ENCODE measurements at places on chromosomes 16 and 17. TPM values are rescaled to one million over a fixed set of nuclear protein-coding genes. Genes with fewer than 3 reads are reported as not detected.
A peak's percentile ranks its signal among the peaks of the same experiment; 100 is the strongest.

- DNase-seq = peak; percentile 46
These were observed 24.9 kb downstream of the SBK1 start for GRCh38 chr16:28317040-28317880.

DNA sequence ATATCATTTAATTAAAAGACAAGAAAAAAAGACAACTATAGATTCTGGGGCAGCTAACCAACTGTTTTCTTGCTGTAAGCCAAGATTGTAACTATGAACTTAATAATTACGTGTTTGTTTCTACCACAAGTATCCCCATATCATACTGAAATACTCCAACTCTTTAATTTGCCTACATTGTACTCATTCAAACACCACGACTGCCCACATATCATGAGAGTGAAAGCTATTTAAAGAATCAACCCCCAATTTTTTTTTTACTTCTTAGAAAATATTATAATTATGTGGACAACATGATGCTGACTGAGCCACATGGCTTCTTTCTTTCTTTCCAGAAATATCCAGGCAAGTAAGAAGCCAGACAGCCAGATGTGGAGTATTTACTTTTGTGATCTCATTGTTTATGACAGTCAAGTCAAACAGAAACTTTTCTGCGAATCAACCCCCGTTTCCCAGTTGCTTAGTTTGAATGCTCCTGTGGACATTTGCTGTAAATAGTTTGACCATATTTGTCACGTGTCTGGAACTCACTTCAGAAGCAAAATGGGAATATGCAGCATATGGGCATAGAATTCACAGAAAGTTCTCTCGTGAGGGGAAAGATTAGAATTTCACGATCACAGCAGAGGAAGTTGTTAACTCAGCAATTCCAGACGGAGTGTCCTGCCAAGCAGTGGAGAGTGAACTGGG lies 126.8 kb upstream of the PSMD7 start:
- peak; percentile 7 for DNase-seq

- no peak for DNase-seq
These were observed 11.7 kb upstream of the CPPED1 start for GRCh38 chr16:12815361-12815760.

GRCh38 chr16:27445502-27446175 lies 43.7 kb downstream of the IL21R start:
- no peak for DNase-seq

DNA sequence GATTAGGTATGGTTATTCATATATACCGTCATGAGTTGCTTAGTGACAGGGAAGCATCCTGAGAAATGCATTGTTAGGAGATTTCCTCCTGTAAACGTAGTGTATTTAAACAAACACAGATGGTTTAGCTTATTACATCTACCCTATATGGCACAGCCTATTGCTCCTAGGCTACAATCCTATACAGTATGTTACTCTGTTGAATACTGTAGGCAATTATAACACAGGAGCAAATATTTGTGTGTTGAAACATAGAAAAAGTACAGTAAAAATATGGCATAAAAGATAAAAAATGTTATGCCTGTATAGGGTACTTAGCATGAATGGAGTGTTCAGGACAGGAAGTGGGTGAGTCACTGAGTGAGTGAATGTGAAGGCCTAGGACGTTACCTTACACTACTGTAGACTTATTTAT lies 157.7 kb downstream of the CDH11 start:
- DNase-seq = peak; percentile 74

GRCh38 chr16:20884240-20884556 lies 16.0 kb downstream of the DCUN1D3 start:
- DNase-seq = peak; percentile 71

DNA sequence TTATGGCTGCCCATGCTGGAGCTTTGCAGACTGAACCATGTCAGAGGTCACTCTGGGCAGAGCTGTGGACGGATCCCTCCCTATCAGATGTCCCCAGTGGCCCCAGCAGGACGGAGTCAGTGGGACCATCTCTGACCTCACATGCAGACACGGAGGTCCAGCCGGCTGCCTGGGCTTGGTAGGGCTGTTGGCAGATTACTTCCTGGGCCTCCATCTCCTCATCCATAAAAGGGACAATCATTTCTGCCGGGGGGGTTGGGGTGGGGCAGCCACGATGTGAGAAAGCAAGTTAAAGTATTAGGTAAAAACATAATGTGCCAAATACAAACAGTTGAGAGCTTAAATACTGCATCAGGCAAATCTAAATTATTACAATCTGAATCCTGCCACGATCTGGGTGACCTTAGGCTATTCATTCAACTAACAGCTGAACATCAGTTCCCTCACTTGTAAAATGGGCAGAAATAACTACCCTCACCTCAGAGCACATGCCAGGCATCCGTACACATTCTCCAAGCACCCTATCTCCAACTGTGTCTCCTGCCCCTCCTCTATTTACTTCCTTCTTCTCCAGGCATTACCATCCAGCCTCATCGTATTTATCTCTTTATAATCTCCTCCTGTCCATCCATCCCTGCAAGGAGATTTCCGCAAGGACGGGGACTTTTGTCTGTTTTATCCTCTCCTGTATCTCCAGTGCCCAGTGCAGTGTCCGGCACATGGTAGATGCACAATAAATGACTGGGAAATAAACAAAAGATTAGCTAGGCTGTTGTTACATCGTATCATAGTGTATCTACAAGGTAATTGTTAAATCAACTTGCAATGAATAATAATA lies 192.3 kb upstream of the FOXF1 start:
- no peak for DNase-seq

Gene TPPP3
- 0.69 TPM for total RNA-seq

GRCh38 chr16:19854543-19854876 lies 30.1 kb downstream of the GPRC5B start:
- DNase-seq = no peak

DNA sequence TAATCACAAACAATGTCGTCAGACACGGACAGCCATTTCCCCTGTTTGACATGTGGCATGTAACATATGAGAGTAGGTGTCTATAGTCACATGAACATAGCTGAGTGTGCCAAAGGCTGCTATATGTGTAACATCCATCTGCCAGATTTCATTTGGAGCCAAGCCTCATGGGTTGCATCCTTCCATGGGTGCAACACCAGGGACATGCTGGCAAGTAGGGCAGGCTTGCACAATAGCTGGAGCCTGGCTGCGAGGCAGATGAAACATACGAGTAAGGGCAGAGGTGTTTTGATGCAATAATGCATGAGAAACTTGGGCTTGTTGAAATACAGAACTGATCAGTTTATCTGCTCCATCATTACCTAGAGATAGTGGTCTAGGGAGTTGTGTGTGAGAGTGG lies 9.0 kb upstream of the ZNF689 start:
- no peak for DNase-seq

GRCh38 chr16:81170824-81171223 lies 67.7 kb upstream of the BCO1 start:
- DNase-seq = no peak

DNA sequence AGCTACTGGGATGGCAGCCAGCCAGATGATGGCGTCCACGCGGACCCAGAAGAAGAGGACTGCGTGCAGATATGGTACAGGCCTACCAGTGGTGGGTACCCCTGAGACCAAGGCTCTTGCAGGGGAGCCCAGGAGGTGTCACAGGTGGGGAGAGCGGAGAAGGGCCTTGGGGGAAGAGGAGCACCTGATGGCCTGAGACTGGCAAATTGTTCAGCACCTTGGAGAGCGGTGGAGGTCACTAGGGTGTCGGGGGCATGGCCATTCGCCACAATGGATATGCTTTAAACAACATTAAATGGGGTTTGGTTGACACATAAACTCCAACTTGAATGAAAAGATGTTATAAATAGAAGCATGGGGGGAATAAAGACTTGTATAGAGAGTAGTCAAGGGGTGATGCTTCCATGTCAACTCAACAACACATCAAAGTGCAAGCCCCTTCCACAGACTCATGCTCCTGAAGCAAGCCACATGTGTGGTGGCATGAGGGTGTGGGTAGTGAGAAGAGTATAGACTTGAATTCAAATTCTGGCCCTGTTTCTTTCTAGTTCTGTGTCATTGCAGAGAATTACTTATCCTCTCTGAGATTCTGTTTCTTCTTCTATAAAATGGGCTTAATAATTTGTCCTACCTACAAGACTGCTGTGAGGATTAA lies 22.2 kb downstream of the CLEC19A start:
- DNase-seq = peak; percentile 17

Gene CCDC78
- 0.25 TPM for total RNA-seq

DNA sequence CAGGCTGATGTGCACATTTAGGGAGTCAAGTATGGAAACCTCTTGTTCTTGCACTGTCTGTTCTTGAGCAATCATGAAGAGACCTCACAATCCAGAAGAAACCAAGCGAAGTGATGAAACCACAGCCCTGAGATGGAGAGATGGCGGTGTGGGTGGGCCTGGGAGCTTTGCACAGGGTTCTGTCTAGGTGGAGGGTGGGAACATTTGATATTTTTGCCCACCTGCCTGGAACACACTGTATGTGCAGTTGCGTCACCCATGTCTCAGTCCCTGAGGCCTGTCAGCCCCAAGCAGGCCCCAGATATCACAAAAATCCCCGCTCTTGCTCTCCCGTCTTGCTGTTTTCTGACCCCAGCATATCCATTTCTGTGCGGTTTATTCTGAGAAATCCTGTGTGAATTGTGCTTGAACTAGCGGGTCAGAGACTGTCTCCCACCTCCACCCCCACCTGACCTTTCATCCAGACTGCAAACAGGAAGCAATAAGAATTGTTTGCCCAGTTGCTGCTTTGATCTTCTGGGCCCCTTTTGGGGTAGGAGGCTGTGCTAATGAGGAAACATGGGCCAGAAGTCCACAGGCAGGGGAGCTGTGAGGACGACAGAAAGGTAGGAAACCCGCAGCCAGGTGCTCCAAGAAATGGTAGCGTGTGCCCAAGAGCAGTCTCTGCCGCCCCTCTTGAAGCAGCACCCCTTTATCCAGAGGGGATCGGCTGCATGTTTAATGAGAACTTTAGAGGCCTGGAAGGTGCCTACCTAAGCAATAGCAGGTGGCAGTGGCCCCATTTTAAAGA lies 183.8 kb downstream of the CCDC182 start:
- no peak for DNase-seq

DNA sequence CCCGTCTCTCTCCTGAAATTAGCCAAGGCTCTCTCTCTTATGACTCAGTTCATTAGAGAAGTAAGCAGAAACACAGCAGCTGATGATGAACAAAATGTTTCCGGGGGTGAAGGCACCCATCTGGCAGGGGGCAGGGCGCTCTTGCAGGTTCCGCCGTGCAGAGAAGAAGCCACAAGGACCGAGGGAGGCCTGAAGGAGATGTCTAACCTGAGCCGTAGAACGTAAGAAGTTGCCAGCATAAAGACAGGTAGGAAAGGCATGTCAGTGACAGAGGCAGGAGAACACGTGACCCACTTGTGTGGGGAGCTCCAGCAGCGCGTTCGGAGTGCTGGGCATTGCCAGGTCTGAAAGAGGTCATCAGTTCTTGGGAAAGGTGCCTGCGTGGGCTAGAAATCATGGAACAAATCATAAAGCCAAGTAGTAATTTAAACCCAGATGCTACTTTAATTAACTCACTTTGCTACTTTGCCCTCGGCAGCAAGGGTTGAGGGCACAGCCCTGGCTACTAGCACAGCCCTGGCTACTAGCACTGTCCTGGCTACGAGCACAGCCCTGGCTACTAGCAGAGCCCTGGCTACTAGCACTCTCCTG lies 198.6 kb downstream of the RPTOR start:
- DNase-seq = no peak

DNA sequence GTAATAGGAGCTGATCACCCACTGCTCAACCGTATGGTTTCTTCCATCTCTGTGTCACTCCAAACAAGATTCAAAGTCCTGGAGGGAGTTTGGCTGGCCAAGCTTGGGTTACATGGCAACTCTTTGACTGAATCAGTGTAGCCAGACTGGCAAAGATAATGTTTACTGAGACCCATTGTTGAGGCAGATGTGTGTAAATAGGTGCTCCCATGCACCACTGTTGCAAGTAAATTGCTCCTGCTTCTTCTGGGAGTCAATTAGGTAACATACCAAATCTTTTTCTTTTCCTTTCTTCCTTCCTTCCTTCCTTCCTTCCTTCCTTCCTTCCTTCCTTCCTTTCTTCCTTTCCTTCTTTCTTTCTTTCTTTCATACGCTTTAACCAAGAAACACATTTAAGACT lies 86.3 kb upstream of the DHX40 start:
- no peak for DNase-seq

GRCh38 chr17:68210570-68211315 lies 37.1 kb upstream of the AMZ2 start:
- DNase-seq = no peak

GRCh38 chr17:29571883-29572681 lies 3.6 kb downstream of the TP53I13 start:
- no peak for DNase-seq

DNA sequence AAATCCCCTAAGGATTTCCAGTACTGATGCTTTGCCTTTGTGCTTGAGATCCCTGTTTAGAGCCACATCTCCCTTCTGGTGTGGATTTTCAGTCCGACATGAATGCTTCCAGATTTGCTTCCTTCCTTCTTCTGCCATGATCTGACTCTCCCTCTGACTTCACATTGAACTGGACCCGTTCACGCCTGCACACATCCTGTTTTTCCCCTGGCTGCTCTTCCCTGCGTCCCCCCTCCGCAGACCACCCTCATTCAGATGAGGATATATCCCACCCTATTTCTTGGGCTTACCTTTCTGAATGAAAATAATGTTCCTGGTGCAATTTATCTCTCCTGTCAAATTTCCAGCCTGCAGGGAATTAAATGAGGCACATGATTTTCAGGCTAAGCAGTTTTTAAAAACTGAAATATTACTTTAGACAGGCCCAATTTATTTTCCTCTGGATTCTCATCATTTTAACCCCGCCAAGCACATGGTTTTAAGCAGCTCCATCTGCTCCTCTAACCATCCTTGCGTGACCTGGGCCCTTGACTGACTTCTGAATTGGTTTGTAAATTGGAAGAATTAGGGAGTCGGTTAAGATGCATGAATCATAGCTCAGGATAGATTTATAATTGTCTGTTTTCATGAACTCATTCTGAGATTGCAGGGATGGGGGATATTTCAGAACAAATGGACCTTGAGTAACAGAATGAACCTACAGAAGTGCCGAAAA lies 59.2 kb downstream of the BMERB1 start:
- peak; percentile 70 for DNase-seq

Gene CTRB2
- not detected for total RNA-seq

DNA sequence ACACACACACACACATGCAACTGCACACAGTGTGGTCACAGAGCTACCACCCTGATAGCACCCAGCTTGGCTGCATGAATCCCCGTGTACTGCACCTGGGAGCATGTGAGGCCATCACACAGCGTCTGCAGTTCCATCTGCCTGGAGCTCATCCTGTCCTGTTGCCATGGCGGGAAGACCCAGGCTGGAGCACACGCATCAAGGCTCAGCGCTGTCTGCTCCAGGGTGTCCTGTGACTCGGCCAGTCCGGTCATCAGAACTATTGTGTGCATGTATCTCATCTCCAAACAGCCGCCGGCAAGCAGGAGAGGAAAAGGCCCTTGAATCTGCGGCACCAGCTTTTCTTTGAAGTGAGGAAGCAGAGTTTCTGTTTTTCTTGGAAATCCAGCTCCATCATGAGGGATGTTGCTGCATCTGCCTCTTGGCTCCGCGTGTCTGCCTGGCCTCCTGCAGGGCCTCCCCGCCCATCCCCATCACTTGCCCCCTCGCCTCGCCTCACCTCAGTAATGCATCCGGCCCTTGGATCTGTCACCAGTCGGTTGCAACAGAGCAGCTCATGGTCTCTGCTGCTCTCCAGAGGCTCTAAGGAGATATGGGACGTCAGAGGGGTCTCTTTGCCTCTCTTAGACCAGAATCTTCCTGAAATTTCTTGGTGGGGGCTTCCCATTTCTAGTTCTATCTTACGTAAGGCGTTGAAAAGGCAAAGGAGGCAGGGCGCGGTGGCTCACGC lies 23.7 kb downstream of the CACNG4 start:
- DNase-seq = no peak

Gene OR1A1
- total RNA-seq = not detected

Gene KCNH6
- not detected for total RNA-seq

GRCh38 chr16:56547120-56547948 lies 17.5 kb upstream of the MT4 start:
- DNase-seq = peak; percentile 85

Measured in M059J (cell line).